ENCODE measurements at places on chromosomes 2 and 18. TPM values are rescaled to one million over a fixed set of nuclear protein-coding genes. Genes with fewer than 3 reads are reported as not detected.

DNA sequence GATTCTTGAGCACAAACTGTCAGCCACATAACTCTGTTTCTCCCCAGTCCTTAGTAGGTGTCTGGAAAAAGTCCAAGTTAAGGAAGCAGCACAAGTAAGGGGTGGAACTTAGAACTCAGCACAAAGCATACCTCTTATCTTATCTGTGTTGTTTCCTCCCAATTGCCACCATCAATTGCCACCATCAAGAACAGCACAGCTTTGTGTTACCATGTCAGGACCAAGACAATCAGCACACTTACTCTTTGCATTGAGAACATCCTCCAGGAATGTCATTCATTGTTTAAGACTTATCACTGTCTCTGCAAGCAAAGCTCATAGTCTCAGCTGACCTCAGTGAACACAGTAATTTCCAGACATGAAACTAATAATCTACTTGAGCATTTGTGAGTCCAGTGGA, 212.7 kb upstream of the FSHR start:
- H3K27ac ChIP-seq = no peak overlapping the region
- no peak overlapping the region for H3K4me3 ChIP-seq
- no peak for DNase-seq
- no peaks in the 10 kb centered on the region for H3K36me3 ChIP-seq

DNA sequence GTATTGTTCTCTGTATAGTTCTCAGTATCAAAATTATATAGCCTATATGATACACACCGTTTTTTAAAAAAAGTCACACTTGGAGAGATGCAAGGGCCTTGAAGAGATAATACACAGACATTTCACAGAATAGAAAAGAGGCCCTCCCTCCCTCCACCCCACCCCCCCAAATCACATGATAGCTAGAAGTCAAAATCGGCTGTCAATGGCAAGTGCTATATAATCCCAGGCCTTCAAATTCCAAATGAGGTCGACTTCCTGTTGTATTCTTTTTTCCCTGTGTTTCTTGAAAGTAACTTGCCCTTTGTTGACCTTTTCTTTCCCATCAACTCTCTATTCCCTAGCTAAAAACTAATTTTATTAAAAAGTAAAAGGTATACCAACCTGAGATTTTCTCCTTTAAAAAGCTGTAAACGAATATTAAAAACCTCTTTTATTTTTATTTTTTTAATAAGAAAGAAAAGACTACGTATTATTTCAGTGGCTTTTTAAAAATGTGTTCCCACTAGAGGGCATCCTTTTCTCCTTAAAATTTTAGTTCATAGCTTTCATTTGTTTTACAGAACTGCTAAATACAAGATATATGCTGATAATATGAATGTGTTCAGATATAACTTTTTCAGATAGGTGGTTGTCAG, 46.6 kb downstream of the KCMF1 start:
- DNase-seq = peak; percentile 25
- H3K27me3 ChIP-seq = no peaks in the 10 kb centered on the region
- no peaks in the 10 kb centered on the region for H3K36me3 ChIP-seq

DNA sequence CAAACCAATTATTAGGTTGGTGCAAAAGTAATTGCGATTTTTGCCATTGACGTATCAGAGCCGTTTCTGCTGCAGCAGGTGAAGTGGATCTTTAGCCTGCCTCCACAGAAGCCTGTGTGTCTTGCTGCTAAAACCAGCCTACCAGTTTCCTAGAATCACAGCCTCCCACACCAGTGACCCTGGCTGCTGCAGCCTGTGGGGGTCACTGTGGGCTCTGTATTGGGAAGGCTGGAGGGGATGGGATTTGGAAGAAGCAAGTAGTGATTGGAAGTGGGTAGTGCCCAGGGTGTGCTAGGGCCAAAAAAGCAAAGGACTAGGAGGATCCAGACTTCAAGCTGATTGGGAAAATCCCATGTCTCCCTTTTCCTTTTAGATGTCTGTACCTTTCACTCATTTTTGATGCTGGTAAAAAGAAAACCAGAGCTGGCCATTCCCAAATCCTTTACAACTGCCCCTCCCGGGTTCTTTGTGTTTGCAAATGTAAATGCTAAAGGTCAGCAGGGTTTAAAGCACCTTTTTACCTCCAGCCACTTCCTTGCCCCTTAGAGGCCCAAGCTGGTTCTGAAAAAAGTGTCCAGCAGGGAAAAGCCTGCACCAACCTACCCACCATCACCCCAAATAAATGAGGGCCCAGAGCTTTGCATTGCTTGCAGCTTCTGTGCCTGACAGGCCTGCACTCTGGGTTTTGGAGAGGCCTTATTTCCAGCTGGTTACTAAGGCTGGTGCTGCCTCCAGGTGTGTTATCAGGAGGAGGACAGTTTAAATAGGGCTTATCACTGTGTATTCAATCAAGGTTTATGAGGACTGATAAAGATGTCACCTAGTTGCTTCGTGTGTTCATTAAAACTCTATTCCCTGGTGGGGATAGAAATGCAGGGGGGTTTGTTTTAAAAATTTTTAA, 172.0 kb downstream of the MIB1 start:
- DNase-seq = no peak
- no peaks in the 10 kb centered on the region for H3K27me3 ChIP-seq
- no peaks in the 10 kb centered on the region for H3K36me3 ChIP-seq
- no peak overlapping the region for H3K4me3 ChIP-seq

DNA sequence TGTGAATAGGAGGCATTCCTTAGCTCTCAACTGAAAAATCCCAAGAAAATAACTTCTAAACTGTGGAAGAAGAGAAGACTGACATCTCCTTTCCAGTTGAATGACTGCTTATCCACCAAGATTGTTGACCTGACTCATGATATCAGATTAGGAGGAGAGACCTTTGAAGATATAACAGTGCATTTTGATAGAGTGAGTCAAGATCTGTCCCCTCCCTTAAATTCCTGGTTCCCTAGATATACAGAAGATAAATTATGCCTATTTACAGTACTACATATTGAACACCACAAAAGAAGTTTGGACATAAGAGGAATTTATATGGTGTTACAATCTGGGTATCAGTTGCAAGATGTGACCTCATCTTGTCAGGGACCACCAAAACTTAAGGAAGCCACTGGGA, 285.3 kb upstream of the ZSWIM2 start:
- H3K4me3 ChIP-seq = no peak overlapping the region
- no peaks in the 10 kb centered on the region for H3K27me3 ChIP-seq
- no peak overlapping the region for H3K27ac ChIP-seq
- no peak for DNase-seq

DNA sequence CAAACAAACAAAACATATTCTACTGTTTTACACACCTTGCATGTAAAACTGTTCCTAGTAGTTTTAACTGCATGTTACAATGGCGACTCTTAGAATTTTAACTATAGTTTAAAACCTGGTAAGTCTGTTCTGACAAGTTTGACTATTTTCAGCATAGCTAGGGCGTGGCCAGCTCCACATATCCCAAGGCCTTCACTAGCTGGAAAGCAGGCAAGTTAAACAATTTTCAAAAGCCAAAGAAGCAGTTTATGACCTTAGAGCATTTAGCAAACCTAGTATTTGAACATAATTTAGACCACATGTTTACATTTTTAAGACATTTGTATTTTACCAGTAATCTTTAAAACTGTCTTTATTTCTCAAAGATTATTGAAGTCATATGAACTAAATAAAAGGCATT, 402.8 kb upstream of the SYT4 start:
- no peaks in the 10 kb centered on the region for H3K27me3 ChIP-seq
- no peaks in the 10 kb centered on the region for H3K36me3 ChIP-seq
- no peaks in the 10 kb centered on the region for H3K4me1 ChIP-seq
- no peak for DNase-seq

GRCh38 chr2:6288791-6289190, 576.9 kb downstream of the CMPK2 start:
- H3K27me3 ChIP-seq = no peaks in the 10 kb centered on the region
- no peak overlapping the region for H3K4me3 ChIP-seq
- no peak overlapping the region for H3K27ac ChIP-seq

DNA sequence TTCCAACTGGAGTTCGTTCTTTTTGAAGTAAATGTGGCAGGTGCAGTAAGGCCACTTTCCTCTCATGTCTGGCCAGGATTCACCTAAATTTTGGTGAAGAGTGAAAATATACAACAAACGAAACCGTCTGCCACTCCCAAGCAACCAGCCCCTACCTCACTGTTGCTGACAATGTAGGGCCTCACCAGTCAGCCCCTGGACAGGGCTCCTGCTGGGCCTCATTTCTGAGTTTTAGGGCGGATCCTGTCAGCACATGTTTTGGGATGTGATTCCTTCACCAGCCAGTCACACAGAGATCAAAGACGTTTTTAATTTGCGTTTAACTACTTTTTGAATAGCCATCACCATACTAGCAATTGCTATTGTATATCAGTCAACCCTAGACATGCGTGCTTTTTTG, 185.0 kb downstream of the WDR7 start:
- DNase-seq = no peak
- no peaks in the 10 kb centered on the region for H3K27me3 ChIP-seq
- no peaks in the 10 kb centered on the region for H3K4me1 ChIP-seq
- H3K27ac ChIP-seq = no peak overlapping the region
- H3K36me3 ChIP-seq = no peaks in the 10 kb centered on the region
- no peak overlapping the region for H3K4me3 ChIP-seq

The G6PC2 gene
- not detected for polyA plus RNA-seq

The CXCR1 gene
- not detected for polyA plus RNA-seq

DNA sequence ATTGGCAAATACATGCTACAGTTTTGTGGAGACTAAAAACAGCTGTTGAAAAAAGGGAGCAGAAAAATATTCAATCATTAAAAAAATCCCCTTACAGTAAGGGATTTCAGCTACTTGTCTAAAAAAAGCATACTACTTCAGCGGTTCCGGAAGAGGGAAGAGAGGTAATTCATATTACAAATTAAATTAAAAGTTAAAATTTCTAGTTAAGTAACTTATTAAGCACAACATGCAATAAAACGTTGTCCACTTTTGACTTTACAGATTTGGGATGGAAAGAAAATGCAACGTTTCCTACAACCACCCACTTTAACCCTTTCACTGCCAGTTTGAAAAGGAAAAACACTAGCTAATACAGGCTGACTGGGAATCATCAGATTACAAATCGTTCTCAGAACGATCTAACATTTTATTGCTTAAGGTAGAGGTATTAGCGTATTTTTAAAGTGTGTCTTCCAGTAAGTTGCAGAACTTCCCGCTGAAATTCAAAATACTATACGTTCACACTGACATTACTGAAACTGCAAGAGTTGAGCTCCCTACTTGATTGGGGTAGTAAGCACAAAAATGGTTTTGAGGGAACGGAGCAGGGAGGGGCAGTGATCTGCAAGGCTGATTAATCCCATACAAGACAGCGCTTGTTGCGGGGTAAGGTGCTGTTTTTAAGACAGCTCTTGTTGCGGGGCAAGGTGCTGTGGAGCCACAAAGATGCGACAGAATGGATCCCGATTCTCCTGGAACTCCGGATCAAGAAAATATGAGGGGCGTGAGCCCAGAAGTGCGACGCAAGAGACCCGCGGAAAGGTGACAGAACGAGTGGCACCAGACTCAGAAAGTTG, 743 bp downstream of the HADHA start:
- peak; percentile 35 for DNase-seq
- peaks cover 1% of the 10 kb centered on the region for H3K36me3 ChIP-seq
- H3K4me1 ChIP-seq = peaks cover 47% of the 10 kb centered on the region
- H3K27me3 ChIP-seq = no peaks in the 10 kb centered on the region
- peak overlapping the region; percentile 89 for H3K27ac ChIP-seq

DNA sequence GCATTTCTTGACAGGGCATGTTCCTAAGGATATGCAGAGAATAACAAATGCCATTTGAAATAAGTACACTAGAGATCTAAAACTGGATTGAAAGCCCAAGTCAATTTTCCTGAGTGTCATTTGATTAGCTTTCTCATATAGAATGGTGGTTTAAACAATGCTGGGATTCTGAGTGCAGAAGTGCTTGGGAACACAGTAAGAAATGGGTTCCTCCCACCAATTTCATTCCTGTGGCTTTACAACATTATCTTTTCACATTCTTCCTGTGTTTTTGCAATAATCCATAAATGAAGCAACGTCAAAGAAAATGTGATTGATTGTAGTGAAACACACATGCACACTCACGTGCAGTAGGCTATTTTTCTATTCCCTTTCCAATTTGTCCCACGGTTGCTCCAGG, 1858.4 kb upstream of the PIK3C3 start:
- H3K27ac ChIP-seq = no peak overlapping the region
- no peaks in the 10 kb centered on the region for H3K4me1 ChIP-seq
- DNase-seq = no peak

The ERBB4 gene
- polyA plus RNA-seq = not detected

The RUFY4 gene
- polyA plus RNA-seq = 0.16 TPM

The MLPH gene
- polyA plus RNA-seq = not detected

DNA sequence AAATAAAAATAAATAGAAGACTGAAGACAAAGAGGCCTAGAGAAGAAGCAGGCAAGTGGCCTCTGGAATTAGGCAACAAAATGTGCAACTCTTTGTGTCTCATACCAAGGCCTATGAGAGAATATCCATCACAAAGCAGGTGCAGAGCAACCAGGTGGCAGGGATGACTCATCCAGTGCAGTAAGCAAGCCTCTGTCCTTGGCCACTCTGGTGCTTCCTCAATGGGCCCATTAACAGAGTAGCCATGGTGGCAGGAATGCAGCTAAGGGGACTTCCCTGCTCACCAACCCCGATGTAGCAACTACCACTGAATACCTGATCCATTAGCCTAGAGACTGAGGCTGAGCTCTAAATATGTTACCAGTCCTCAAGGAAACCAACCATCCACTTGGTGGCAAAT, 11.0 kb upstream of the EPG5 start:
- H3K27ac ChIP-seq = no peak overlapping the region
- H3K27me3 ChIP-seq = no peaks in the 10 kb centered on the region
- no peak overlapping the region for H3K4me3 ChIP-seq
- H3K36me3 ChIP-seq = no peaks in the 10 kb centered on the region
- no peak for DNase-seq

The ACMSD gene
- not detected for polyA plus RNA-seq

The CLEC4F gene
- not detected for polyA plus RNA-seq

DNA sequence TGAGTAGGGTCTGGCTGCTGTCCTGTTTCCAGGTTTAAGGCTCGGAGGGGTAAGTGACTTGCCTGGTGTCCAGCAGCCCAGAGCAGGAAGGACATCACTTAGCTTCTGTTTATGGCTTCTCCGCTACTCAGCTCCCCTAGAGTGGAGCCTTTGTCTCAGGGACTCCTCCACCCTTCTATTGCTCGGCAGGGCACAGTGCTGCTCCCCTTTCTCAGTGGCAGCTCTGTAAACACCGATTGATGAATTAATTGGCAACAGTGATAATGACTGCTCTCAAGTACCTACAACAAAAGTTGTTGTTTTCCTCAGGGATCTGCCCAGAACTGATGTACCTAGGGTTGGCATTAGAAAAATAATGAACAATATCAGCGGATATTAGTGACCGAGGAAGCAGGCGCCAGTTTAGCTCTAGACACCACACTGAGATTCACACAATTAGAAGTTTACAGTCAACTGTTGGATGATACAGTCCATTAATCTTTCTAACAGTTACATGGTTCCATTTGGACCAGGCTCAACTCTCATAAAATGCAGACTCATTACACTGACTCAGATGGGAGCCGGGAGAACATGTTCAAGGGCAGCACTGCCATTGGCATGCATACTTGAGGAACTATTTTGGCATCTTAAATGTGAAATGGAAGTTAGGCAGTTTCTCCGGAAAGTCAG, 265.7 kb downstream of the MTX2 start:
- DNase-seq = no peak
- no peaks in the 10 kb centered on the region for H3K27me3 ChIP-seq
- no peaks in the 10 kb centered on the region for H3K36me3 ChIP-seq
- H3K4me1 ChIP-seq = no peaks in the 10 kb centered on the region

The KIAA2012 gene
- not detected for polyA plus RNA-seq

- no peaks in the 10 kb centered on the region for H3K27me3 ChIP-seq
- no peaks in the 10 kb centered on the region for H3K4me1 ChIP-seq
- H3K36me3 ChIP-seq = no peaks in the 10 kb centered on the region
- H3K4me3 ChIP-seq = no peak overlapping the region
- DNase-seq = no peak
Measured at GRCh38 chr2:66271777-66272176, 163.1 kb upstream of the MEIS1 start.
